ENCODE measurements at places on chromosomes 5 and 9.

GRCh38 chr9:9552665-9553064, 1060.1 kb downstream of the PTPRD start:
- no peak for DNase-seq

GRCh38 chr5:68289498-68289897, 73.9 kb downstream of the PIK3R1 start:
- no peak for DNase-seq

- DNase-seq = no peak
Measured at GRCh38 chr9:131704988-131705387, 34.9 kb downstream of the RAPGEF1 start.

- DNase-seq = no peak
Measured at GRCh38 chr5:34047143-34047542, 4.1 kb upstream of the C1QTNF3 start.

DNA sequence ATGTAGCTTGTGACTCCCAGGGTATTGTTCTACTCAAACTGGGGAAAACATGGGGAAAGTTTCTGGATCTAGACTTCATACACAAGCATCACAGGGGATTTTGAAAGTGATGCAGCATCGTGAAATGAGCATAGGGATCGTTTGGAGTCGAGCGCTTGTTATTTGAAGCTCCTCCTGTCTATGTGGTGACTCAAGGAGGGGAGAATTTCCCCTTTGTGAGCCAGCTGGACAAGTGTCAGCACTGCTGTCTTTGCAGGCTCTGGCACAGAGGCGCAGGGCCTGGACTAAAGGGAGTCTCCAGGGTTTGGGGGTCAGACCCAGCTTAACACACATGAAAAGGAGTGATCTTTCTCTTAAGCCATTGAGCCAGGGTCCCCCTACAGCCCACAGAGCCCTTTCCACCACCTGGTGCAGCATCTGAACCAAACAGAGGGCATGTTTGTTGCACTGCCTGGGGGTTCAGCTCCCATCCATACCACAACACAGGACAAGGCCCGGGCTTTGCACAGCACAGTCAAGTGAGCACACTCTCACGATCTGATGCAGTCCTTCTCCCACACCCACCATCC, 51.0 kb downstream of the IRF1 start:
- DNase-seq = no peak

DNA sequence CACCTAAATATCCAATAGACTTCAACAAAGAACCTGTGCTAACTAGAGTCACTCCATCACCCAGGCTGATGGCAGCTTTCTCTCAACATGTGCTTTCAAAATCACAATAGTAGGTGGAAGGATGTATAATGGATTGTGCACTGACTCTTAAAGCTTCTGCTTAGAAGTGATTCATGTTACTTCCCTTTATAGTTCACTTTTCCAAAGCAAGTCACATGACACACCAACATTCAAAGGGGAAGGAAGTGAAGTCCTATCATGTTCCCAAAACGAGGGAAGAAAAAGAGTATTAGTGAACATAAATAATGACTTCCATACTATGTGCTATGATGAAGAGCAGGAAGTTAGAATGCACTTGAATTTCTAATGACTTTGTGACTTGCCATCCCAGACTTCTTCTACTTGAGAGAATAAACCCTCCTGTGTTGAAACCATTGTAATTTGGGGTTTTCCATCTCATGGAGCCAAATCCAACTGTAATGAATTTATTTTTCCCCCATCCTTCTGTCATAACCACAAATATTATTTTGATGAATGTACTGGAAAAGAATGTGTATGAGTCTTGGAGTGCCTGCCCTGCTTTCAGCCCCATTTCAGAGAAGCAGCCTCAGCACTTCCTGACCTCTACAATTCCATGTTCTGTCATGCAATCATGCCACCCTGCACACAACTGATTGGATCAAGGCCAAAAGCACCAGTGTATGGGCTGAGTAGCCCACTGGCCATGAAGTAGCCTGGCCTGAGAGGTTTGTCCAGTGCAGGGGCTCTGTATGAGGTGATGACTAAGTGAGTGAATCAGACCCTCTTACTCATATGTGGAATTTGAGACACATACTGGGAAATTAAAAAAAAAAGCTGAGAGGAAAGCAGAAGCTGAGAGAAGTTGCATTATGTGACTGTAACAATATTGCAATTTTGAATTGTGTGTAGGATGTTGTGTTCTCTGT, 525.9 kb upstream of the CLINT1 start:
- DNase-seq = peak; percentile 9

- DNase-seq = no peak
Measured at GRCh38 chr9:72464857-72465592, 56.4 kb upstream of the TMC1 start.

- no peak for DNase-seq
Measured at GRCh38 chr9:85964526-85964925, 23.6 kb downstream of the NAA35 start.

DNA sequence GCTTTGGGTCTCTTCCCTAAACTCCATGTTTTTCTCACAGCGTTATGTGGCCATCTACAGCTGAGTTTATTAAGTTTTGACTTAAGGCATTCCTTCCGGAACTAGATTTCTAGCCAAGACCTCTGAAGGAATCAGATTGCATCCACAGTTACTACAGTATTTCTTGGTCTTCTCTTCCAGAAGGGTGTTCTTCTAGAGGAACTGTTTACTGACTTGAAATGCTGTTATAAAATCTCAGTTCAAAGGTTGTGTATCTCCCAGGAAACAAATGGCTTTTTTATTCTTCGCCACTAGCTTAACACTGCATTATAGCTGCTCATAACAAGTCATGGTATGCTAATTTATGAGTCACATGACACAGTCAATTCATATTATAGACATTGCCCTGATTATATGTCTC, 55.3 kb upstream of the RAD23B start:
- no peak for DNase-seq

- no peak for DNase-seq
Measured at GRCh38 chr9:81964218-81965171, 21.2 kb downstream of the SPATA31D3 start.

- no peak for DNase-seq
Measured at GRCh38 chr9:89364666-89365531, 46.6 kb downstream of the SECISBP2 start.

DNA sequence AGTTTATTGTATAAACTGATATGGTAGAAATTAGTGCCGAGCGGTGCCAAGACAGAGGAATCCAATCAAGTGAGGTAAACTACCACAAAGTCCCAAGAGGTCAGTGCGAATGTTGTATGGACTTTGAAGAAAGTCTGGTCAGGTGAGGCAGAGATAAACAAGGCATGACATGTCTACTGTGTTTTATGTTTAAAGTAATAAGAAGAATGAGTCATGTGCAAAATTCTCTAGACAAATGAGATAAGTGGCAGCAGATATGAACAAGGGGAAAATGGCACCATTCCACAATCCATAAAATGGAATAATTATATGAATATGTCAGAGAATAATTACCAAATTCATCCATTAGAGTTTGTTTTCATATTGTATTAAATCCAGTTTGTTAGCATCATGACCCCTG, 364.1 kb upstream of the CCNH start:
- DNase-seq = no peak

DNA sequence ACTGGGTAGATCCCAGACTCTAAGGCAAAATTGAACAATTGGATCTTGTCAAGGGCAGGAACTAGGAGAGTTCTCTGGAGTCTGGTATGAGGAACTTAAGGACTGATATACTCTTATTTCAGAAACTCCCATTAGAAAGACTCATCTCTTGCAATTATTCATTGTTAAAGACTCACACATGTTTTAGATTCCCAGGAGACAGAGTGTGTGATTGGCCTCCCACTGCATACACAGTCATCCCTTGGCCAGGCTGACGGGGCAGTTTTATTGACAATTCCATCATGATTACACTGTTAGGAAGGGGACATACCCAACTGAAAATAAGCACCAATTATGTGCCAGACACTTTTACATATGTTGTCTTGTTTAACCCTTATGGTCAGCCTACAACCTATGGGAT, 347.2 kb downstream of the DMAC1 start:
- no peak for DNase-seq

DNA sequence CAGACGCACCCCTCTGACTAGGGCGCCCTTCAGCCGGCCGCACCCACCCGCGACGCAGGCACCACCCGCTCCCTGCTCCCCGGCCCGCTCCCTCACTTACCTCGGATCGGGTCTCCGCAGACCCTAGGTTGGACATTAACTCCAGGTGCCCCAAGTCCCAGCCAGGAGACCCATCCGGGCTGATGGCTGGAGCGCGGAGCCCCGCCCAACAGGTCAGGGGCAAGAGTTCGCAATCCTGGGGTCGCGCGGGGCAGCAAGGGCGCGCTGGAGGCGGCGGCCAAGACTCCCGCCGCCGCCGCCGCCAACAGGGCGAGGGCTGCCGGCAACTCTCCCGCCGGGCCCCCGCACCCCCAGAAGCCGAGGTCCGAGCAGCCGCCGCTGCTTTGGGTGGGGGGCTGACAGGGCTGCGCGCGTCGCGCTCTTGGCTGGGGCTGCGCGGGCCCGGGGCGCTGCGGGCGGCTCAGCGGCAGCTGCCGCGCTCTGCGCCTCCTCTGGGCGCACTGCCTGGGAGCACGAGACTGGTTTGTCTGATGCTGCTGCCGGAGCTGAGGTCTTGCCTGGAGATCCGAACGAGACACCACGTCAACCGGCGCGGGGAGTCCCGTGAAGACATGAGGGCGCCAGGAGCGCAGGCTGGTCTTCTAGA, at the start of gene GDNF:
GDNF (minus strand) TSS at position 635 of the 646 bp plus-strand sequence. CDS start 5,245 bp downstream, outside the sequence.
- peak; percentile 22 for DNase-seq

- peak; percentile 64 for DNase-seq
Measured at GRCh38 chr5:80255431-80255810, 427 bp downstream of the SERINC5 start.

GRCh38 chr9:127679506-127679905, 27.3 kb upstream of the CFAP157 start:
- DNase-seq = no peak

DNA sequence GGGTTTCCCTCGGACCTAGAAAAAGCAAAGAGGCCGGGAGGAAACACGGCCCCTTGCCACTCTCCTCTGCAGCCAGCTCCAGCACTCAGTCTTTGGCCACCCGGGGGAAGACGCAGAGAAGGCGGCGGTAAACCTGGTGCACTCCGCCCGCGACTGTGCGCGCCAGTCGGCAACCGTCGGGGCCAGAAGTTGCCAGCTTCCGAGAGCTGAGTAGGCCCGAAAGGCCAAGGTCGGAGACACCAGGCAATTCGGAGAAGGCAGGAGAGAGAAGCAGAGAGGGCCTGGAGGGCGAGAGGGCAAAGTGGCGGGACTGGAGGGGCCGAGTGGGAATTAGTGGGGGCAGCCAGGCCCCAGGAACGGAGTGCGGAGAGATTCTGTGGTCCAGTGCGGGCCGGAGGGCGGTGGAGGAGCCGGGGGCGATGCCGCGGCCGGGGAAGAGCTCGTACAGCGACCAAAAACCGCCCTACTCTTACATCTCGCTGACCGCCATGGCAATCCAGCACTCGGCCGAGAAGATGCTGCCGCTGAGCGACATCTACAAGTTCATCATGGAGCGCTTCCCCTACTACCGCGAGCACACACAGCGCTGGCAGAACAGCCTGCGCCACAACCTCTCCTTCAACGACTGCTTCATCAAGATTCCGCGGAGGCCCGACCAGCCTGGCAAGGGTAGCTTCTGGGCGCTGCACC, at the start of gene FOXB2:
FOXB2 (plus strand) TSS at position 420 of the 690 bp plus-strand sequence; CDS start at position 420, 0 bp downstream.
- DNase-seq = no peak

DNA sequence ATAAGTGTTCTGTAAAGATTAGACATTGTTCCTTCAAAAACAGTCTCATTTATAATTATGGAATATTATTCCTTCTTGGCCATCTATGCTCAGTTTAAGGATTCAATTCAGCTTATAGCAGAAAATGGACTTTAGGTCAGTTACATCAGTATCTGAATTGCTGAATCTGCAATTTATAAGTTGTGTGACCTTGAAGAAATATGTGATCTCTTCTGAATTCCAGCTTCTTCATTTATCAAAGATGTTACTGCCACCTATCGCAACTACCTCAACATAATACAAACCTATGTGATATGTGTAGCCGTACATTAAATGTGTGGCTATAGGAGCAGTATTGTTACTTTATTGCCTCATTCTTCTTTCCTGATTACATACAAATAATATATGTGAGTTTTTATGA, 118.2 kb downstream of the CDH12 start:
- DNase-seq = no peak

Data from activated CD4-positive, alpha-beta T cell treated with anti-CD3 and anti-CD28 coated beads, Interleukin-2, Interleukin-6, amounts not matched to agents 100 ng/mL and 50 ng/mL, durations not matched to agents 16 hours and 8 hours (primary cell).